Stimulated activated CD4-positive, alpha-beta T cell treated with anti-CD3 and anti-CD28 coated beads, Interleukin-2, amount 100 ng/mL, for 24 hours (primary cell): ENCODE measurements at places on chromosomes 6 and 20.

DNA sequence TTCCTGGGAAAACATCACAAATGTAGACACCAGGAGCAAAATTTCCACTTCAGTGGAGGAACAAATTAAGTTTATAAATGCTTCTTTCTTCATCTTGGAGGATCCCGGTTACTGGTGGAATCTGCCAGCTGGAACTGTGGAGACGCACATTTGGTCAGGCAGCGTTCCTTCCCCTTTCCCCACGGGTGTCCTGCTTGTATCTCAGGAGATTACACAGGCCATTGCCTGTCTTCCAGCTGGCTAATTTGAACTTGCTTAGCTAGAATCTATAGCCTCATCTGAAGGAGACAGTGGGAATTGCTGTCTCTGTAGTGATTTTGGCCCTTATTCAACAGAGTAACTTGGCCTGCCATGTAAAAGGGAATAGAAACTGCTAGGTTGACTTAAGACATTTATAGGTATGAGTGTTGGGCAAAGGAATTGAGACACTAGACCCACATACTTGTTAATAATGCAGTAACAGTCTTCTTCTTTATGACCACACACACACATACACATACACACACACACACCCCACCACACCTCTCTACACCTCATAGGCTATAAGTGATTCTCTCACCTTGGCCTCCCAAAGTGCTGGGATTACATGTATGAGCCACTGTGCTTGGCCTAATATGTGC, 34.4 kb downstream of the TSBP1 start:
- DNase-seq, result no peak

GRCh38 chr6:53986165-53986720, 125.0 kb upstream of the MLIP start:
- peak; percentile 7 for DNase-seq

- DNase-seq, result peak; percentile 41
Observed at GRCh38 chr6:11785774-11786579, 7.4 kb upstream of the ADTRP start.

GRCh38 chr6:3894590-3895311, 45.6 kb downstream of the FAM50B start:
- DNase-seq, result no peak

DNA sequence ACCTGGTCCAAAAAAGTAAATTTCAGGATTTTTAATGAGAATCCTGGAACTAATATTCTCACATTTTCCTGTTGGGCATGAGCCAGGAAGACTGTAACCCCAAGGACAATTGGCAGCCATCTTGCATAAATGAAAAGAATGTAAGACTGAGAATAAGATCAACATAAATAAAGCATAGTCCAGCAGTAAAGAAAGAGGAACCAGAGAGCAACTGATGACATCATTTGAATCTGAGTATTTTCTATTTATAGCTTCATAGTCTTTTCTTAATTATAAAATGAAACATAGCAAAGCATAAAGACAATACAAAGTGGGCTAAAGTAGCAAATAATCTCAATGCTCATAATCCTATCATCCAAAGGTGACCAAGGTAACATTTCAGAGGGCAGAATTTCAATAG, 26.6 kb upstream of the FBXL4 start:
- DNase-seq, result no peak

GRCh38 chr20:58891718-58892140, 39.2 kb downstream of the GNAS start:
- peak; percentile 43 for DNase-seq

DNA sequence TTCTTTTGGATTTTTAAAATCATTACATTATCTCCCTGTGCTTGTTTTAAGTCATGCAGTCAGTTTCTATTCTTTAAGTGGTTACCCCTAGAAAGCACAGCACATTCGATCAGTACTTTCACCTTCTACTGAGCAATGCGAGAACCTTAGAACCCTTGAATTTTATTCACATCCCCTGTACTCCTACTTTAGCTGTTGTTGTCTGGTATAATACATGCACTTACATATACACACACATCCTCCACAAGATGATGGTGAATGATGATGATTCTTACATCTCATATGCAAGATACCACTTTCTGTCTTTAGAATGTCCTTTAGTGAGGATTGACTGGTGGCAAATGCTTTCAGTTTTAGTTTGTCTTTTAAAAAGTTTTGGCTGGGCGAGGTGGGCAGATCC, 5.7 kb downstream of the CDC40 start:
- DNase-seq, result no peak

- DNase-seq, result no peak
Observed at GRCh38 chr20:2797136-2797983, 3.1 kb downstream of the CPXM1 start.
